ENCODE measurements at places on chromosomes 7 and 10.

GRCh38 chr10:102102421-102102820 lies 17.7 kb downstream of the LDB1 start:
- no peak for DNase-seq

DNA sequence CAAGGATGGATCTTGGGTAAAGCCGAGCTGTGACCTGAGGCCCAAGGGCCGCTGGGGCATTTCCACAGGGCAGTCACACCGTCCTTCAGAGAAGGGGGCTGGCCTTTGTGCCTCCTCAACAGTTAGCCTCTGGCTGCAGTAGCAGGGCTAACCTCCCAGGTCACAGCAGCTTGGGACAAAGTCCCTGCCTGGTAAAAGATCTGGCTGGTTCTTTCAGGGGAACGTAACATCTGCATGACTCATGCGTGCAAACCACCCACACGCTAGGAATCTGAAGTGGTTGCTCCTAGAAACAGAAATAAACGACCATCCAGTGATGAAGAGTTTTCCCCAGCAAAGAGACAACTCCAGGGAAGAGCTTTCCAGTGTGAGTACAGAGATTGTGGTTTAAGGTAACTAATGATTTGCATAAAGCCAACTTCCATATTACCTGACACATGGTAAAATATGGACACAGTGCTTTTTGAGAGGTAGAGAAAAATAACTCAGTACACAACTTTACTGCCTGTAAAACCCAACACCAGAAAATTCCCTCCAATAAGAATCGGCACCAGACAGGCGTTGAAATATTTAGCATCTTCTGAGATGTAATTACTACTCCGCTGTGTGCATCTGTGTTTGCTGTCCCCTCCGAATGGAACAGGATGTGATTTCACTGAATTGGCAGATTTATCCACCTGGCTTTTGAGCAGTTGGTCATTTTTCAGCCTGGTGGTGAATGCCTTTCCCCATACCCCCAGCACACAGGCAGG lies 84.9 kb upstream of the ADRB1 start:
- peak; percentile 95 for DNase-seq

DNA sequence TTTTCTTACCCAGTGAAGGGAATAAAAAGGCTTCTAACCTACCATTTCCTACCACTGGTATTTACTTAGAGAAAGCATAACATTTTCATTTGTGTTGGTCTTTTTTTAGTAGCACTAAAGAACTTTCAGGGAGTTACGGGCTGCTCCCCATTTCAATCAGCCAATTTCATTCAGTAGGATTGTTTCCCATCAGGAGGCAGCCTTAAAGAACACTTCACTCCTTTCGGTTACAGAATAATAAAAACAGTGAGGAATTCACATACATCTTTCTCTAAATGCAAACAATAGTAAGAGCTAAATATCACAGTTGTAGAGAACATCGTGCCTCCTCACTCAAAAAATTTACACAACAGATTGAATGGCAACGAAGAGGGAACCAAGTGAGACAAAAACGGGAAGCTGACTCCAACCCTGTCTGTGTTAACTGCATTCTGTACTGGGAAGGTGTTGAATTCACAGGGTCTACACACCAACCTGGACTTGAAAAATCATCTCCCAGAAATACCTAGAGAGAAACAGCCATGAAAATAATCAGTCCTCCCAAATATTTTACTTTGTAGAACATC lies 55.5 kb upstream of the ABLIM1 start:
- DNase-seq: no peak

DNA sequence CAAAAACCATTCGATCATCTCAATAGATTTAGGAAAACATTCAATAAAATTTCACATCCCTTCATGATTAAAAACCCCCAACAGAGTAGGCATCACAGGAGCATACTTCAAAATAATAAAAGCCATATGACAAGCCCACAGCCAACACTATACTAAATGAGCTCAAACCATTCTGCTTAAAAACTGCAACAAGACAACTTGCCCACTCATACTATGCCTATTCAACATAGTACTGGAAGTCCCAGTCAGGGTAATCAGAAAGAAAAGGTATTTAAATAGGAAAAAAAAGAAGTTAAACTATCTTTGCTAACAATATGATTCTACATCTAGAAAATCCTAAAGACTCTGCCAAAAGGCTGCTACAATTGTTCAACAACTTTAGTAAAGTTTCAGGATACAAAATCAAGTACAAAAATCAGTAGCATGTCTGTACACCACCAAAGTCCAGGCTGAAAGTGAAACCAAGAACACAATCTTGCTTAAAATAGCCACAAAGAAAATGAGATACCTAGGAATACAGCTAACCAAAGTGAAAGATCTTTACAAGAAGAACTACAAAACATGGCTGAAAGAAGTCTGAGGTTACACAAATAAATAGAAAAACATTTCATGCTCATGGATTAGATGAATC lies 882.6 kb downstream of the GRM8 start:
- no peak for DNase-seq

DNA sequence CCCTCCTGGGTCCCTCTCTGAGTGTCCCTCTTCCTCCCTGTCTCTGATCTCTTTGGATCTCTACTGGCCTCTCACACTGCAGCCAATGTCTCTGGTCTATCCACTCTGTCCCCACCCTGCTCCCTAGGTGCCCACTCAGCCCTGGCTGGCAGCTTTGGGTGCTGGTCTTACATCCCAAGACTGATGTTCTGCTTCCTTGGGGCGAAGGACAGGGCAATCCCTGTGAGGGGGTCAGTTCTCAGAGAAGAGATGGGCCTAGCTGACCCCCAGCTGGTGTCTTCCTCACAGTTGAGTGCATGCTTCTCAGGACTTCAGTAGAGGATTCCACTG lies 51.7 kb upstream of the CAMK2B start:
- DNase-seq: peak; percentile 52

- peak; percentile 65 for DNase-seq
Measured at GRCh38 chr7:24318326-24318725, 34.3 kb downstream of the NPY start.

- no peak for DNase-seq
Measured at GRCh38 chr7:31892099-31892829, 177.9 kb downstream of the PDE1C start.

DNA sequence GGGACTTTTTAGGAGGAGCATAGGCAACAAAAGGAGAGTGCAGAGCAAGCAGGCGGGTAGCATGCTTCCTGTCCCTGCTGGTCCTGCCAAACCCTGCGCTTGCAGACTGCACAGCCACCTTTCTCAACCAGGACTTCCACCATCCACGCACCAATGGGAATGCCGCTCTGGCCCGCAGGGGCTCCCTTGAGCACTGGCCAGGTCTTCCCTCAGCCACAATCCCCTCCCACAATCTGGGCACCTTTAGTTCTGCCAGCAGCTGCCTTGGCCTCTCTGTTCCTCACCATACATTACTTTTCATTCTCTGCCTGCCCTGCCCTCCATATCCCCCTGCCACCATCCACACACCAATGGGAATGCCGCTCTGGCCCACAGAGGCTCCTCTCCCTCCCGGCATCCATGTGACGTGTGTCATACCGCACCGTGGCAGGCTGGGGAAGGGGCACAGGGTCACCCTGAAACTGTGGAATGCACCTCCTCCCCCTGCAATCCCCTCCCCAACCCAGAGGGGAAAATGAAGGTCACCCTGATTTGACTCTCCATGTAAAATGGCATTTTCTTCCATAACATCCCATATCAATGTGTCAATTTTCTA lies 97.3 kb upstream of the MACROH2A2 start:
- DNase-seq: no peak

GRCh38 chr10:98659951-98660350 lies 213.2 kb upstream of the HPS1 start:
- DNase-seq: no peak

DNA sequence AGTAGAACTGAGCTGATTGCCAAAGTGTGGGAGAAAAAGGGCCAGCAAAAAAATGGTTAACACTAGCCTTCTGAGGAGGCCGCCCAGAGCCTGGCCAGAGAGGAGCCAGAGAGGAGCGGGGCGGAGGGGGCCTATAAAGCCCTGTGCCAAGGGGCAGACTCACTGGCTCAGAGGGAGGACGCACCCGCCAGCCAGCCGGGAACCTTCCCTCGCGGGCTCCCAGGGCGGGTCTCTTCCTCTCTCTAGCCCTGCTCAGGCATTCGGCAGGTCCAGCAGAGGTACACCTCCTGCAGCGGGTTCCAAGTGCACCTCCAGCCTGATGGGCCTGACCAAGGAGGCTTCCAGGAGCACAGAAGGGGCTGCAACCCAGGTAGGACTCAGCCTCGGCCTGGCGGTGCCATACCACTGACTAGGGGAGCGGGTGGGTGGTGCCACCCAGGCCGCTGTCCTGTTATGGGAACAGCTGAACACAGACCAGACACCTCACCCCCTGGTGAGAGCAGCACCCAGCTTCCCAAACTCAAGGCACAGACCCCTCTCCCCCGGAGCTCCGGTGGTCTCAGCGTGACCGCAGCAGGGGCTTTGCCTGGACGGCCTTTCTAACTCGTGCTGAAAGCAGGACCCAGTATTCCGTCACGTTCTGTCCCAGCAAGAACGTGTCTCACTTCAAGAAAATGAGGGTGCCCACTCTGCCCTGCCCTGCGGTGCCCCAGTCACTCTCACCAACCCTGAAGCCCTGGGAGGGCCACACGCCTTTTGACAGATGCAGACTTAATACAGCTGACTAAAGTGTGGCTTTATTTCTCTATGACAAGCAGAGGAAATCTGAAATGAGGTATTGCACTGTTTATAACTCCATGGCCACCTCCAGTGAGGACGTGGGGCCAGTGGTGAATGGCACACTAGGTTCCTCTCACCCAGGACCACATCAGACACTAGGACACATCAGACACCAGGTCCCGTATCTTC lies at the start of gene GPER1:
GPER1 (plus strand) TSS at position 162 of the 969 bp plus-strand sequence. CDS start 3,616 bp downstream, outside the sequence.
- peak; percentile 88 for DNase-seq

GRCh38 chr10:71549766-71550533 lies 153.2 kb downstream of the CDH23 start:
- no peak for DNase-seq

DNA sequence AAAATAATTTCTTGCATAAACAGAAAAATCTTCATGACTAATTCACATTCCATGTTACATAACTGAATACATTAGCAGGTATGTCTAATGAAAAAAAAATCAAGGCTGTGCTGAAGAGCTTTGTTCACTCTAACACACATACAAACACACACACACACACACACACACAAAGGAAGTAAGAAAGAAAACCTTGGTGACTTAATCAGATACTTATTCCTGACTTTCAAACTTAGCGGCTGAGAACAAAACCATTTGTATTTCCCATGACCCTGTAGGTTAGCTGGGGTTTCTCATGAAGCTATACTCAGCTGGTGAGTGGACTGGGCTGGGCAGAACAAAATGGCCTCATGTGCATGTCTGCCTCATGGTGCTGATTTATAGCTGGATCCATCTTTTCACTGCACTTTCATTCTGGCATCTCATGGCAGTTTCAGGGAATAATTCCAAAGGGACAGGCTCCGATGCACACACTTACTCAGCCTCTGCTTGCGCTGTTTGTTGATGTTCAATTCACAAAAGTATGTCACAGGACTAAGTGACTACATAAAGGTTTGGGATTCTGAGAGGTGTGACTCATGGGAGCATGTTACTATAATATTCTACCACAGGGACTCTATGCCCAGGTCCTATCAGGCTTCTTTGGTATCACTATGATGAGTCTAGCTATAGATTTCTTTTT lies 161.2 kb downstream of the PCLO start:
- DNase-seq: no peak

DNA sequence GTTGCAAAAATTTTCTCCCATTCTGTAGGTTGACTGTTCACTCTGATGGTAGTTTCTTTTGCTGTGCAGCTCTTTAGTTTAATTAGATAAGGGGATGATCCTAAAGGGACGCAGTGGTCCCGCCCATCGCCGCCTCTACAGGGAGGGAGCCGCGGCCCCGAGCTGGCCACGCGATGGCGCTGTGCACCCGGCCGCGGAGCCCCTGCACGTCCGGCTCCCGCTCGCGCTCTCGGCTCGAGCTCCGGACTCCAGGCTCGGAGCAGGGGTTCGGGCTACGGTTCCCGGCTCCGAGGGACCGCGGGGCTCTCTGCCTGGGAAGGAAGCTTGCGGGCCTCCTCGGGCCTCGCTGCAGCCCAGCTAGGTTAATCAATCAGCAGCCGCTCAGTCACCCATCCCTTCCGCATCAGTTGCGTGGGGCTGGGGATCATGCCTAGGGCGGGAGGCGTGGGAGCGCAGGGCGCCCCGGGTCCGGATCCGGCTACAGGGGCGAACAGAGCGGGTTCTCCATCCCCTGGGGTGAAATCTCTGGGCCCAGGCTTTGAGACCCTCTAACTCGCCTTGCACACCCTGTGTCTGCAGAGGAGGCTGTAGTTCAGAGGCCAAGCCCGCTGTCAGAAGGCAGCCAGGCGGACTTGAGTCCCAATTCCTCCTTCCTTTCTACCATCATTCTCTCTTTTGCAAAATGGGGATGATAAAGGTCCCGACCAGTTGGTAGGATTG lies 97.9 kb downstream of the WDR11 start:
- DNase-seq: peak; percentile 85

- peak; percentile 71 for DNase-seq
Measured at GRCh38 chr10:119608316-119609155, 11.8 kb upstream of the TIAL1 start.

- DNase-seq: peak; percentile 65
Measured at GRCh38 chr10:3861795-3862194, 76.8 kb upstream of the KLF6 start.

GRCh38 chr7:80275192-80275605 lies 140.6 kb downstream of the GNAI1 start:
- DNase-seq: no peak

GRCh38 chr10:95461611-95462010 lies 99.6 kb downstream of the SORBS1 start:
- DNase-seq: no peak

DNA sequence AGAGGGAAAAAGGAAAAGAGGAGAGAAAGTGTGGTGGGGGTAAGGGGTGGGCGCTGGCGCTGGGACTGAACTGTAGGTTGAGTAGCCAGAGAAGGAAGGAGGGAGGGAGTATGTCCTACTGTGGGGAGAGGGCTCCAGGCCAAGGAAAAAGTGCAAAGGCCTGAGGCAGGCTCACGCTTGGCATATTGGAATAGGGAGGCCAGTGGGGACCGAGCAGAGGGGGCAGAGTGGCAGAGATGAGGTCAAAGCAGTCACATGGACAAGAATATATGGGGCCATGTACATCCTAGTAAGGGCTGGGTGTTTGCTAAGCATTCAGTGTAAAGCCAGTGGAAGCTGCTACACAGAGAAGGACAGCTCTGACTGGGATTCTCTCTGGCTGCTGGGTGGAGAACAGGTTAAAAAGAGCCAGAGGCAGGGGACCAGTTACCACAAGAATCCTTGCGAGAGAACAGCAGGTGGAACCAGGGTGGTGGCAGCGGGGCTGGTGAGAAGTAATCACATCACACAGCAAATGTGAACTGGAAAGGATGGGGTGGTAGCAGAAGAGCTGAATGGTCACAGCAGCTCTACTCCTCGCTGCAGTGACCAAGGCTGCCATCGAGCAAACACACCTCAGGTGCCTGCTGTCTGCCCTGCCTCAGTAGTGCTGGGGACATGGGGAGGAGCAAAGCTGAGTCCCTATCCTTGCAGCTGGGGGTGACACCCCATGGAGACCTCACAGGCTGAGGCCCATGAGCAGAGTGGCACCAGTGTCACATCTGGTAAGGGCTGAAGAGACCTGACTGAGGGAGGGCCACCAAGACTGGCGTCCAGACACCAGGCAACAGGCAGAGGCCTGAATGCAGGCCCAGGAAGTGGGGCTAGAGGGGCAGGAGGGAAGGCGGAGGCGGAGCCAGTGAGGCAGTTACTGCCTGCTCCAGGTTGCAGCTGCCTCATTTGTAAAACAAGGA lies 39.5 kb downstream of the FAM53B start:
- DNase-seq: no peak

- DNase-seq: no peak
Measured at GRCh38 chr10:127537924-127538323, 11.2 kb upstream of the NPS start.

GRCh38 chr10:43044961-43045621 lies 31.8 kb upstream of the RET start:
- peak; percentile 39 for DNase-seq

All from islet precursor cell (in vitro differentiated cells).